CD4-positive, alpha-beta T cell treated with Interleukin-10 for 1 hour (primary cell): ENCODE measurements at places on chromosomes 11 and 22.

DNA sequence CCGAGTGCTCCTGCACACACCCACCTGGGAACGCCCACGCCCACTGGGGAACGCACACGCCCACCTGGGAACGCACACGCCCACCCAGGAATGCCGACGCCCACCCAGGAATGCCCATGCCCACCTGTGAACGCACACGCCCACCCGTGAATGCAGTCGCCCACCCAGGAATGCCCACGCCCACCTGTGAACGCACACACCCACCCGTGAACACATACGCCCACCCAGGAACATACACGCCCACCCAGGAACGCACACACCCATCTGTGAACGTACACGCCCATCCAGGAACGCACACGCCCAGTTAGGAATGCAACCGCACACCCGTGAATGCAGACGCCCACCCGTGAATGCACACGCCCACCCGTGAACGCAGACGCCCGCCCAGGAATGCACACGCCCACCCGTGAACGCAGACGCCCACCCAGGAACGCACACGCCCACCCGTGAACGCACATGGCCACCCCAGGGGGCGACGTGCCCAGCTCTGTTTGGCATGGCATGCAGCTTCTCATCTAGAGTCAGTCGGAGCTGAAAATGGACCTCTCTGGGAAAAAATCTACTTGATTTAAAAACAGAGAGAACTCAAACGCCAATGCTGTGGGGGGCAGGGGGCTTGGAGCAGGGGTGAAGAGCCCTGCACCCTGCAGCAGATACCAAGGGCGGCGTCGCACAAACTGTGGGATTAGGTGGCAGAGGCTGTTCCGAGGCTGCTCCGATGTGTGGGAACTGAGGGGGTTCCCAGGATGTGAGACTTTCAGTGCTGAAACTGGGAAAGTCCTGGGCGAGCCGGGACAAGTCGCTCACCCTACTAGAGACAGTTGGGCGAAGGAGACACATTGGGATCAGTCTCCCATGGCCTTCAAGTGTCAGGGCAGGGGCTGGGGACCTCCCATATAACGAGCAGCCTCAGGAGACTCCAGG, 83.3 kb downstream of the MYEOV start:
- no peak for DNase-seq

DNA sequence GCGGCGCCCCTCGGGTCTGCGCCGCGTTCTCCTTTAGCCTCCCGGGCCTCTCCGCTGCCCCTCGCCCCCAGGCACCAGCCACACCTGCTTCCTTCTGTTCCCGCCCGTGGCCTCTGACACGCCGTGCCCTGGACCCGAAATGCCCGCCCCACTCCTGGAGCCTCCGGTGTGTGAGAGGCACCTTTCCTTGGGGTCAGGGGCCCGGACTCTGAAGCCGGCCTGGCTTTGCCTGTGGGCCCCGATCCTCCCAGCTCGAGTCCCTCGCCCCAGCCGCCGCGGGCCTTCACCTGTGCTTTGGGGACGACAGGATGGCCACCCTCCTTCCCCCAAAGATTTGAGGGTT, 661 bp upstream of the CDPF1 start:
- no peak for DNase-seq

DNA sequence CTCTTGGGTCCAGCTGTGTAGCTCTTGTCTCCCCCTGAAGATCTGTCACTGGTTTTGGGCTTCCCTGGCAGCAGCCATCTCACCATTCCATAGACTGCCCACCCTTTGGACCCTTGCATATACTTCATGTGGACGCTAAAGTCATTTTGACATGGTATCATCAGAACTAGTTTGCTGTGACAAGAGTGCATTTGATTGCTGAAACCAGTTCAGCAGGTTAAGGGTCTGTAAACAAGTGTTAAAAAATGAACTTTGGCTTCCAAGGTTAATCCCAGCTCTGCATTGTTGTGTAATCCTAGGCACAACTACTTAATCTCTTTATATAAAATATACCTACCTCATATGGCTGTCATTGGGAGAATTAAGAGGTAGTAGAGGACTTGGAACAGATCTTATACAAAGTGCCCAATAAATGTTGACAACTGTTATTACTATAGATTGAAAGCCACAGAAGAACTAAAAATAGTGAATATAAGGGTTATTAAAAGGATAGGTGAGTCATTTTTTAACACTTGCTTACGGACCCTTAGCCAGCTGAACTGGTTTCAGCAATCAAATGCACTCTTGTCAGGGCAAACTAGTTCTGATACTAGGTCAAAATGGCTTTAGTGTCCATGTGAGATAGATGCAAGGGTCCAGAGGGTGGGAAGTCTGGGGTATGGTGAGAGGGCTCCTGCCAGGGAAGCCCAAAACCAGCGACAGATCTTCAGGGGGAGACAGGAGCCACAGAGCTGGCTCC, 29.4 kb downstream of the CCDC90B start:
- no peak for DNase-seq

DNA sequence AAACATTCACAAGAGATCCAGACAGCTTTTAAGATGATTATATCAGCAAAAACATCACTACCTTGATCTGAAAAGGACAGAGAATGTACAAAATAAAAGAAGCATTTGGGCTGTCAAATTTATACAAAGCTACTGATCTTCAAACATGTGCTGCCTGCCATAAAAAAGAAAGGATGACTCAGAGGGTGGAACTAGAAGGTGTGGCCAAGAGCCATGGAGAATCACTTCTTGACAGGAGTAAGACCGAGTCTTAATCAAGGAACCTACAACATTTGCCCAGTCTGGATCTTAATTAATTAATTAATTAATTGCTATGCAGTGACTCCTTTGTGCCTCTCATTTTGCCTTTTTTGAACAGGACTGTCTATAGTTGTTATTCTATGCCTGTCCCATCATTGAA, 33.2 kb downstream of the C11orf96 start:
- no peak for DNase-seq
